Dorsolateral prefrontal cortex (tissue), 122 donors: ENCODE measurements at places on chromosomes 12 and 14.

- DNase-seq: no peak
Observed at GRCh38 chr14:68623307-68623706, 169.6 kb downstream of the ZFP36L1 start.

GRCh38 chr12:57240926-57241401, 10.0 kb downstream of the STAC3 start:
- peak; percentile 42 for DNase-seq

- DNase-seq: no peak
Observed at GRCh38 chr14:80425686-80426085, 214.4 kb upstream of the DIO2 start.

DNA sequence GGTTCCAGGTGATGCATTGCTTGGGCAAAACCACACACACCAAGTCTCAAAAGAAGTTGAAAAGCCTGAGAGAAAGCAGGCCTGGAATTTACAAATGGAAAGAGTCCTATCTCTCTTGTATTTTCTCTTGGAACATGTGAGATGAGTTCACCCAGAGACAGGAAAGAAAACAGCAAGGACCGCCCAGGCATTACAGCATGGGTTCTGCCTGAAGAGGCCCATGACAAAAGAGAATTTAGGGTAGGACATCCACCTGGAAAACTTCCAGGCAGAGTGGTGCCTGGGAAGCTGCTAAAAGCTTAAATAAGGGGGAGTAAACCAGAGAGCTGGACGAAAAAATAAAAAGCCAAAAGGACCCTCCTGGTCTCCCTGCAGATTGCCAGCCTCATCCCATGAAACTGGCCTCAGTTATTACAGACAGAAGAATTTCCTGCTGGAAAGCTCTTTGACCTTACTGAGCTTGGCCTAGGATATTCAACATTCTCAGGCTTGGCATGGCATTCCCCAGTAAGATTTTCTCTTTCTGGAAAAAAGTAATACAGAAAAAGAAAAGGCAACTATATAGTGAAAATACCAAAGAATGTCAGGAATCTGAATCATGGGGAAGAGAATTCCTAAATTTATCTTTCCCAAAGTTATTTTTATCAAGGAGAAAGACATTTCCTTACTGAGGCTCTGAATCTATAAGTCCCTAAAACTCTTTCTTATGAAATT, 121.3 kb upstream of the NUDT4 start:
- no peak for DNase-seq

DNA sequence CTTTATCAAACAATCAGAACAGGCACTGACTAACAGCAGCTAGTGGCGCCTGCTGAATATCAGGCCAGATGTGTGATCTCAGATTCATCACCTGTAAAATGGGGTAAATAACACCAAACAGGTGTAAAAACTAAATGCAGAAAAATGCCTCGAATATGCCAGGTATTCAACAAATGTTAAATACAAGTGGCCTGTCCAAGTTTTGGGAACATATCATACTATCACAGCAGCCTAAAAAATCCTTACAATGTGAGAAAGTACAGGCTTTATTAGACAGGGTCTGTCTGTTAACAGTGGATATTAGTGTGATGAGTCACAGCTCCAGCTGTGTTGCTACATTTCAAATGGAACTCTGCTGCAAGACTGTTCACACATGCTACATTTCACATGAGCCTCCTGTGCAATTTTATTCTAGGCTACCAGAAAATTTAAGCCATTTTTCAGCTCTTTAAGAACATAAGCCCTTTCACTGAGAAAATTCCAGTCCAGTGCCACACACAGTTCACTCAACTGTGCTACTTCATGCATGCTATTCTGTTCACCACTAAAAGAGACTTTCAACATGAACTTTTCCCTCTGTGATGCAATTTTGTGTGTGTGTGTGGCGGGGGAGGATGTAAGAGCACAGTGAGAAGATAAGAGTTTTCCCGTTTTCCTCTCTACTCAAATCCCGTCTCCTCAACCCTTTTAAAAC, 56.7 kb downstream of the MSRB3 start:
- no peak for DNase-seq

DNA sequence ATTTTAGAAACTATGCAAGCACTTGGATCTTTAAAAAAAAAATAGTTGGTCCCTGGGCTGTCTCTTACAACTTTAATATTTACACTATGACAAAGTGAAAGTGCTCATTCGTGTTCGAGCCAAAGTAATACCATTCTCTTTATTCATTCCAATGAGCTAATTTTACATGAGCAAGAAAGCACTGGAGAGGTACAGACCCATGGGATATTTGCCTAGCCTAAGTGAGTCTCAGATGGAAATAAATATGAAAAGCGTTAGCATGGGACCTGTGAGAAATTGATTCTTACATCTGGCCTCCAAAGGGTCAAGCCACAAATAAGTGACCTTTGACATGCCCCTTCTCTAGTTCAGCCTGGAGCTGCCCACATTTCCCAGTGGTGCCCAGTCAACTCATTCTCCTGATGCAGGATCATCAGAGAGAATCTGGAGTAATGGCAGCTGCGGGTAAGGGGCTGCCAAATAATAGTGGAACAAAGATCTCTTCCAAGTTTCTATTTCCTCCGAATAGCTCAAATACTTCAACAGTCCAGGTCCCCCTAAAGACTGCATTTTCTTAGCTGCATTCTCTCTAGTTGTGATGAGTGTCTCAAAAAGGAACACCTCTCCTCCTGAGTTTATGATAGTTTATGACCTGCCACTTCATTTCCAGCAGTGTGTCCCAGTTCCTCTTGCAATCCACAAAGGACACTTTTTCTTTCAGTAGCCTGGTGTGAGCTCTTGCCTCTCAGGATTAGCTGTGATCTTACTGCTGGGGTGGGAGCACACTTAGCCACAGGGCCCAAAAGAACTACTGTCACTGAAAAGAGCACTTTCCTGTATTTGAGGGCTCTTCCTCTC, 208.2 kb downstream of the DAD1 start:
- no peak for DNase-seq

GRCh38 chr12:130710733-130711080, 5.4 kb downstream of the RIMBP2 start:
- no peak for DNase-seq

DNA sequence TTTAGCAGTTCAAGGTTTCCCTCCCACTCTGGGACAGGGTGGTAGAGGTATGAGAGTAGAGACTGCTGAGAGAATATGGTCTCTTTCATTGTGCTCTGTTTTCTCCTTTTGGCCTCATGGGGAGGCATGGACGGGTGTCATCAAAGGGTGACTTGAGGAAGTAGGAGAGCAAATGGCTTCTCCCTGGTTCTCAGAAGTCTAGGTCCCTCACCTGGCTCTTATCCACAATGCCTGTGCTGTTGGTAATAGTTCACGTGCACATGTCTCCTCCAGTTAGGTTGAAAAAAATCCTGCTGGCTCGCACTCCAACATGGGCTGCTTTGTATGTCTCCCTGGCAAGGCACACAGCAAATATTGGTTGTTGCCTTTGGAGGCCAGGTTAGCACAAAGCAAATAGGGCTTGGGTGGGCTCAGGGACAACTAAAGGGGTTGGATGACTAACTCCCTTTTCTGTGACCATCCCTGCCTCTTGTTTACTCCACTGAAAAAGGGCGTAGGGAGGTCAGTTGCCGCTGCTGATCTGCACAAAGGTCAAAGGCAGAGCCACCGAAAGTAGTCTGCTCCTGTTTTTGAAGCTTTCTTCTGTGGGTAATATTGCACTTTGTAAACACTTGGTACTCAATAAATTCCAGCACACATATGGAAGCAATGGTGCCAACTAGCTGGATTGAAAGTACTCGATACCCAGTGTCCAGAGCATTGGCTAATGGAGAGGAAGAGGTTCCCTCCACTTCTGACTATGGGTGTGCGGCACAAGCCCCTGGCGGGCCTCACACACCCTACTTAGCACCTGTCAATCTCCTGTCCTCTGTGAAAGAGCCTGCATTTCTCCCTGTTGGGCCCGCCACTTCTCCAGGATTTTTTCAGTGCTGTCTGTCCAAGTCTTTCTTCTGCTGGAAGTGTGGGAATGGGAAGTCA, 121.8 kb downstream of the SLC38A6 start:
- DNase-seq: no peak

DNA sequence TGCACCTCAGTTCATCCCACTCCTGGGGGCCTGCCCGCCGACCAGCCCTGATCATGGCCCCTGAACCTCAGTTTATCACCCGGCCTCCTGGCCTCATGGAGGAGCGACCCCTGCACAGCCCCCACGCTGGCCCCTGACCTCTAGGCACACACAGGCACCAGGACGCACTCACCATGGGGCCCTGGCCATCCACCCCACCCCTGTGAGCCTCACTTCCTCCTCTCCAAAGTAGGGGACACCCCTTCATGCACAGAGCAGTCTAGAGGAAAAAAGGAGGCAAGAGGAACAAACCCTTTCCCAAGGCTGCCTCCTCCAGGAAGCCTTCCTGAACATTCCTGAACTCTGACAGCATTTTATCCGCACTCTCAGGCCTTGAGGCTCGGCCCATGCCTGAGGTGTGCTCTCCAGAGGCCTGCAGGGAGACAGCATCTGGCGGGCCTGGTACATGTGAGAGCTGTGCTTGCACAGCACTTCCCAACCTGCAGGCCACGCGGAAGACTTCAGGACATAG, 39.4 kb downstream of the CCNK start:
- DNase-seq: no peak

- DNase-seq: no peak
Observed at GRCh38 chr12:5944688-5945070, 380 bp downstream of the ANO2 start.

- no peak for DNase-seq
Observed at GRCh38 chr14:69682136-69682535, 70.7 kb downstream of the SUSD6 start.

- DNase-seq: no peak
Observed at GRCh38 chr14:38442208-38442607, 186.3 kb upstream of the CLEC14A start.

DNA sequence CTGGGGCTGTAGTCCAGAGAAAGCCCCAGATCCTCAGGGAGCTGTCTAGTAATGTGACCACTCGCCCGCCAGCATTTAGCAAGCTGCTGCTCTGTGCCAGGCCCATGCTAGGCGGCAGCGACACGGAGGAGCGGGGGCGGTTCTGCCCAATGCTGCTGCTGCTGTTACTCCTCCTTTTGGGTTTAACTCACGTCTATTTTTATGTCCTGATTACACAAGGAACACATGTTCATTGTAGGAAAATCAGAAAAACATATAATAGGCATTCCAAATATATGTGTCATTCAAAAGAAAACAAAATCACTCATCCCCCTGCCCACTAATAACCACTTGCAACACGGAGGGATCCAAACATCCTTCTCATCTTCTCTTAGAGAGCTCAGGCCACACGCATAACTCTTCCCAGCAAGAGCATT, 30.4 kb downstream of the CCDC92 start:
- peak; percentile 80 for DNase-seq

- DNase-seq: no peak
Observed at GRCh38 chr12:44817687-44818086, 58.4 kb downstream of the NELL2 start.

GRCh38 chr12:47813511-47814196, 6.0 kb downstream of the HDAC7 start:
- no peak for DNase-seq
